NCI-H2081 treated with DMSO at 0.1 percent for 48 hours (cell line): ENCODE measurements at places on chromosomes 6 and 20.
A peak's percentile ranks its signal among the peaks of the same experiment; 100 is the strongest.

GRCh38 chr20:32160341-32160740 lies 47.2 kb downstream of the PLAGL2 start:
- no peak for DNase-seq

DNA sequence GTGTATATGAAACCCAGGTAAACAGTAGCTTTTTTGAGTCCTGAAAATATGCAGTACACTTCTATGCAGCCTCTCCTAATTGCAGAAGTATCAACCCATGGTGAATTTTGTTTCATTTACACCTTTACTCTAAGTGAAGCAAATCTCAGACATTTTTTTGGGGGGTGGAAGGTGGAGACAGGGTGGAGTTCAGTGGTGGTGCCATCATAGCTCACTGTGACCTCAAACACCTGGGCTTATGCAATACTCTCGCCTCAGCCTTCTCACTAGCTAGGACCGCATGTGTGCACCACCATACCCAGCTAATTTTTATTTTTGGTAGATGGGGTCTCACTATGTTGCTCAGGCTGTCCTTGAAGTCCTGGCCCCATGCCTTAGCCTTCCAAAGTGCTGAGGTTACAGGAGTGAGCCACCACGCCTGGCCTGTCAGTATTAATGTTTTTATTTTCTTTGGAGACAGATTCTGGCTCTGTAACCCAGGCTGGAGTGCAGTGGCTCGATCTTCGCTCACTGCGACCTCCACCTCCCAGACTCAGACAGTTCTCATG lies 80.3 kb downstream of the JARID2 start:
- no peak for DNase-seq

GRCh38 chr6:20630617-20631548 lies 96.6 kb downstream of the CDKAL1 start:
- DNase-seq, result no peak

GRCh38 chr6:2468601-2468955 lies 223.2 kb upstream of the GMDS start:
- DNase-seq, result no peak

DNA sequence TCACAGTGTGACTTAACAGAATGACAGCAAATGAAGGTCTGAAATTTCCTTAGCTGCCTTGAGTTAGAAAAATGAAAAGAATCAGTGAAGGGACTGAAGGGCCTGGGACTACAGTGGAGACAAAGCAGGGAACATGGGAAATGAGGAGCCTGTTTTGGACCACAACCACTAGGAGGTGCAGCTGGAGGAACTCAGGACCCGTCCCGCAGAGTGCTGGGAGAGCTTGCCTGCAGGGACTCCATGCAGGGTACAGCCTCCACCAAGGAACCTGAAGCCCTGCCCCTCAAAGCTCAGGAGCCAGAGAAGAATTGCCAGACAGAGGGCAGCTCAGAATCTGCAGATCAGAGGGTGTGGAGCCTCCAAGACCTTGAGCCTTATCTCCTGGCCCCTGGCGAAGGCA lies 50.7 kb downstream of the LRFN2 start:
- DNase-seq, result no peak

DNA sequence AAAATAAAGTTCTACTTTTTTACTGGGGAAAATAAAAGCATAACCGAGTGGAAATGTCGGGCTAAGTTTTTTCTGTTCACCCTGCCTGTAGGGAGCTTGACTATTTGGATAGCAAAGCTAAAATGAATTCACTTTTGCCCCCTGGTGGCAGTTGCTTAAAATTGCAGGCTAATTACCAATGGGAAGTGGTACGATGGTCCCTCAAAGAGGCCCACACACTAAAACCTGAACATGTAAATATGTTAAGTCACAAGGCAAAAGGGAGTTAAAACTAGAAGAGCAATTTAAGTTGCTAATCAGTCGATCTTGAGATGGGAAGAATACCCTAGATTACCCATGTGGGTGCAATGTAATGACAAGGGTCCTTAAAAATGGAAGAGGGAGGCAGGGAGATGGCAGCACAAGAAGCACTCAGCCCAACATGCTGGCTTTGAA lies 916 bp upstream of the SUN5 start:
- DNase-seq, result no peak

- no peak for DNase-seq
Observed at GRCh38 chr6:14454473-14454775, 336.9 kb downstream of the CD83 start.

- no peak for DNase-seq
Observed at GRCh38 chr6:25959890-25960536, 2.6 kb upstream of the TRIM38 start.

GRCh38 chr6:97668716-97669115 lies 385.7 kb upstream of the MMS22L start:
- no peak for DNase-seq

GRCh38 chr20:20363799-20364592 lies 3.9 kb upstream of the INSM1 start:
- peak; percentile 70 for DNase-seq

DNA sequence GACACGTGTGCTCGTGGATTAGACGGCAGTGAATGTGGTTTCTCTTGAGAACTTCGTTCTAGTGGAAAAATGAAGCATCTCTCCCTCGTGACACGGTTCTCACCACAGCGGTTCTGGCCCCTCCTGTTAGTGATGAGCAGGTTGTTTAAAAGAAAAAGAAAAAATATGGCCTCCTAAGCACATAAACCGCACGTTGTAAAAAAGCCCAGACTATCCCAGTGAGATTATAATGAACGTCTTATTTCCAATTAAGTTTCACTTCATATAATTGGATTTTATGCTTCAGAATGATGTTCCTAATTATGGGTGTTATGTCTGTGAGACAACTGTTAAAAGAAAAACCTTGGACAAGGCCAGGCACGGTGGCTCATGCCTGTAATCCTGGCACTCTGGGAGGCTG lies 74.5 kb upstream of the FRMD1 start:
- DNase-seq, result no peak

GRCh38 chr6:33571637-33572316 lies 8.3 kb downstream of the BAK1 start:
- no peak for DNase-seq

DNA sequence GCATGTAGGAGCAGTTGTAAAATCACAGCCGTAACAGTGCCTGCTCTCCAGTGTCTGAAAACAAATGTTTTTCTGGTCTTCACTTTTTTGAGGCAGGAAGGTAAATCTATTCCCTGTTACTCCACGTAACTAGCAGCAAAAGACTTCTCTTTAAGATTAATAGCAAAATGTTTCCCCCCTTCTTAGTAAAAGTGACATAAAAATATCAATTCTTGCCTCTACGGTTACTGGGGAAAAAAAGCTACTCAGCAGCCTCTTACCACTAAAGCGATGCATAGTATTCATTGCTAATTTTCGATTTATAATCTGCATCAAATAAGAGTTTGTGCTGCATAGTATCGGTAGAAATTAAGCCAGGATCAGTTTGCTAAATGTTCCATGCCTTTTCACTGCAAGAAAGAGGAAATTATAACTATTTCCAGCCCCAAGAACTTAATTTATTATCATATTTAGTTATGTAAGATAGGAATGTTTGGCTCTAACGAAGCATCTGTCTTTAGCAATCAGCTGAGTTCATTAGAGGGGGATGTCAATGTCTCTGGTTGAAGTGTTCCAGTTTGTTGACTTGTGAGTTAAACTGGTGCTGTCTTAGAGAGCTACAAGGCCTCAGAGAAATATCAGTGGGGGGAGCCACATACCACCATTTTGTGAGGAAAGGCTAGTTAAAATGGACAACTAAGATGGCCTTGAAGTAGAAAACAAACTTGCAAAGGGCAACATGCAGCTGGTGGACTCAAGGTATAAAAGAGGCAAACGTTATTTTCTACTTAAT lies 617 bp upstream of the TSPYL1 start:
- DNase-seq, result no peak

DNA sequence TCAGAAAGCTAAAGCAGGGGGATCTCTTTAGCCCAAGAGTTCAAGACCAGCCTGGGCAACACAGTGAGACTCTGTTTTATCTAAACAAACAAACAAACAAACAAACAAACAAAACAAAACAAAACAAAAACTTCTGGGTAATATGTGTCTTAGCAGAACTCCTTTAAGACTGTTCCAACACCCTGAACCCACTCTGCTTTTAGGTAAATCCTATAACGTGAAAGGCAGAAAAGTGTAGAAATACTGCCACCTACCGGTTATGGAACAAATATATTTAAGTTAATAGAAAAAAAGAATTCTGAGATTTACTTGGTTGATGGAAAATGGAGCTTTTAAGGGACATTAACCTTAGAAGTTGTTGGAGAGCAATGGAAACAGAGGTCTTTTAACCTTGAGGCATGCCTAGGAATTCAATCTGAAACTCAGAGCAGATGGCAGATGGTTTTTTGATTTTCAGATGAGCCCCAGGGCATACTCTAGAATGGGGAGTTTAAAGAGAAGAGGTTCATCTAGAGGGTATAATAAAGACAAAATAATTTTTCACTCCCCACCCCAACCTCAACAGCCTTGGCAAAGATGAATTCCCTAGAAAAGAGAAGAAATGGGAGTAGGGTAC lies 38.5 kb downstream of the SOD2 start:
- peak; percentile 2 for DNase-seq

DNA sequence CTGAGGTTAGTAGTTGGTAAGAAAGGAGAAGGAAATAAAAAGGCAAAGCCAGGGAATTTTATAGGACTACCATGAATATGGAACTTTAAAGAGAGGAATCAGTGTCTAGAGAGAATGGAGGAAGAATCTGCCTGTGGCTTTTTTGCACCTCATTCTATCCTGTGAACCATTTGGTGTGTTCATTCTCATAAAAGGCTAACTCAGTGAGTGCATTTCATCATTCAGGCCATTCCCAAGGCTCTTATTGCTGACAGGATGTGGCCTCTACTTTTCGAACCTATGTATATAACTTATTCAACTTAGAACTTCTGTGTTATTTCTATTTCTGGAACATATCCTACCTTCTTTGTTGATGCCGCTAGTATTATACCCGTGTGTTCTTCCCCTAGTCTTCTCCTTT lies 27.1 kb downstream of the HSF2 start:
- DNase-seq, result no peak
